Urinary bladder (tissue), 4 donors: ENCODE measurements at places on chromosomes 4 and X. TPM values are rescaled to one million over a fixed set of nuclear protein-coding genes. Genes with fewer than 3 reads are reported as not detected.

The PYURF gene
- total RNA-seq, result 74.6 TPM

DNA sequence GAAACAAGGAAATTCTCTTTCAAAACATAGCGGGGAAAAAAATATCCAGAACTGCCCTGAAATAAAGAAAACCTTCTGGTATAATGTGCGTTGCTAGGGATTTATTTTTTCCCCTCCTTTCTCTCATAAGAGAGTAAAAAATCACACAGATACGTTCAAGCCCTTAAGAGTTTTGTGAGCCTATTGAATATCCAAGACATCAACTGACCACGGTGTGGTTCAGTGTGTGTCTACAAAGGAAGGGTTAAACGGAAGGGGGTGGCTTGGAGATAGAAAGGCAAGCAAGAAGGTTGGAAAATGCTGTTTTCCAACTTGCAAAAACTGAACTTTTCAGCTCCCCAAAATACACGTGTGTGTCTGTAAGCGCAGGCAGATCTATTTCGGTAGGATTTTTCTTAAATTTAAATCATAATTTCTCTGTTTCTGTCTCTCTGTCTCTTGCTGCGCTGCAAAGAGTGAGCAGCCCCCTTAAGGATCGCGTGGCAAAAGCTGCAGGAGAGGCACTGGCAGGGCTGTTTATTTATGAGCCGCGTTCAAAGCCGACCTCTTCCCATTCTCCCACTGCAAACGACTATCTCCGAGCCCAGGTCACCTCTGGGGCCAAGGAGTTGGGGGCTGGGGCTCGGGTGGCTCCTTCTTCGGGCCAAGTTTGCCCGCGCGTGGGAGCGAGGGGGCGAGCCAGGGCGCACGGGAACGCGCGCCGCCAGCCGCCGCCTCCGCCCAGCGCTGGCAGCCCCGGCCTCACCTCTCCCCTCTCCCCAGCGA lies 492 bp upstream of the SLIT2 start:
- no peak for DNase-seq

GRCh38 chr4:76504613-76505465 lies 69.8 kb downstream of the SHROOM3 start:
- DNase-seq, result no peak

GRCh38 chr4:47088298-47088697 lies 56.9 kb downstream of the GABRB1 start:
- DNase-seq, result no peak

DNA sequence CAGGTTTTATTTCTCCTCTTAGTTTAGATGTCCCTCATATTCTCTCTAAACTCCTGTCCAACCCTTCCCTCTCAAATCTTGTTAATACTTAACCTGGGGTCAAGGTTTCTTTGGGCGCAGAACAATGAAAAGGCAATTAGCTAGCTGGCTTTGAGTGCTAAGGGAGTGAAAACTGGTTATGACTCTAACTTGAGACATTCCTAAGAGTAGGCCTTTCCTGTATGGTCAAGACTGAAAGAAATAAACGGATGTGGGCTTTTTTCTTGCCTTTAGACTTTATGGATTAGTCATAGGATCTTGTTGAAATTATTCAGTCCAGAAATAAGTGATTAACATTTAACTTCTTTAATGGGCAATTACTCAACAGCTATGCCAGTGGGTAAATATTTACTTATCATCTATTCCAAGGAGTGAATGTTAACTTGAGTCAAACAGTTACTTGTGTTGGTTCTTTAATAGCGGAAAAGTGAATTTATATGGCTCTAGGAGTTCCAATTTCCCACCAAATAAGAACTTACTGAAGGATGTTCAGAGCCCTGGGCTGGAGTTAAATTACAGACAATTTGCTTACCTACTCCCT lies 141.7 kb upstream of the SCML1 start:
- no peak for DNase-seq

The PAGE5 gene
- not detected for total RNA-seq
